ENCODE measurements at places on chromosomes 2 and 18.

DNA sequence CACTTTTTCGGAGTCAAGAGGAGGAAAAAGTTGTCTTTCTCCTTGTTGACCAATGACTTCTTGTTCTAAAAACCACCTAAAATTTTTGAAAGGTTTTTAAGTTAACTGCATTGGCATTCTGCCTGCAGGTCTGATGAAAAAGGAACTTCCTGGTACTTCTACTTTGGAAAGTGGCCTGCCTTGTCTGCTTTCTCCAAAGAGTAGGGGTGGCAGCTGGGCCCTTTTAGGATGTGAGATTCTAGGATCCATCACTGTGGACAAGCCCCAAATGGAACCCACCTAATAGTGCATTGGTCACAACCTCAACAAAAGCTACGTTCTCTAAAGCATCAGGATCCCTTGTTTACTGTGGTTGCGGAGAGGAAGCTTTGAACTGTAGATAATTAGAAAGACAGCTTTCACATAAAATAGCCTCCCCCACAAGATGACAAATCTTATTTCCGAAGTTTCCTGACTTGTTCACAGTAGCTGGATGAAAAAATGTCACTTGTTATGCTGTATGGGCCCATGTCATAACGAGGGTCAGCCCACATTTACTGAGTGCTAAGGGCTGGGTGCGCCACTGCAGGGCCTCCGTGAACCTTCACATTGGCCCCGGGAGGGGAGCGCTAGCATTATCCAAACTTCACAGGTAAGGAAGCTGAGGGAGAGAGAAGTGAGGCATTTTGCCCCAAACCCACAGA lies 17.4 kb downstream of the ASPRV1 start:
- no peak for DNase-seq

GRCh38 chr2:231321021-231321420 lies 74.5 kb upstream of the B3GNT7 start:
- no peak for DNase-seq

DNA sequence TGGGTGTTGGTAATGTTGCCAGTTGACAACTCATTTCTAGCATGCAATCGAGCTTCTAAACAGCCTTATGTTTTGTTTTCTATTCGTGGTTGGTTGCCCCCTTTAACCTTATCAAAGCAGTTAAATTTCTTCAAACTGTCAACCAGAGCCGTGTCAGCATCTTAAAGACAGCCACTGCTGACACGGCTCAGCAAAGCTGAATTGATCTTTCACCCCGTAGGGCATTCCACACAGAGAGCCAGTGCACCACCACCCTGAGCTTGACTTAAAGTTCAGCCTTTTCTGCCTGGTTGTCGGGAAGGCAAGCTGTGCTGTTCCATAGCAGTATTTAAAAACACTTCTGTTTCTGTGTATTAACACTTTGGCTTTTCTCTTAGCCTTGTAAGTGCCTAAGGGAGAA lies 355.0 kb upstream of the CHST9 start:
- DNase-seq, result peak; percentile 1

GRCh38 chr18:39969803-39970494 lies 1985.1 kb upstream of the PIK3C3 start:
- no peak for DNase-seq

DNA sequence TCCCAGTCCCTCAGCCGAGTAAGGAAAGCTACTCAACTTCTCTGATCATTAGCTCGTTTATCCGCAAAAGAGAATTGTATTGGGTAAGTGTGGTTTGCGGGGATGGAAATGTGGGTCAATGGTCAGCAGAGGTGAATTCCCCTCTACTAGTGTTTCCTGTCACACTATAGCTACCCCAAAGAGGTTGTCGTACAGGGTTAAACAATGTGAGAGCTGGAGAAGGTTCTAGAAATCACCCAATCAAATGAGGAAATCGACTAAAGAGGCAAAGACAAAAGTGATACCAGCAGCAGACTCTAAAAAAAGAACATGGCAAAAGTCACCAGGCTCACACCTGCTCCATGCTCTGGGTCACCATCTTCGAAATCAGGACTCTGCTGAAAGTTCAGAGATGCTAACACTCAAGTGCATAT lies 144.7 kb upstream of the ITGA4 start:
- DNase-seq, result no peak

All from Caki2 (cell line).